ENCODE measurements at places on chromosomes 13 and 19.

- DNase-seq = no peak
Observed at GRCh38 chr13:77033717-77034302, 6.9 kb upstream of the FBXL3 start.

DNA sequence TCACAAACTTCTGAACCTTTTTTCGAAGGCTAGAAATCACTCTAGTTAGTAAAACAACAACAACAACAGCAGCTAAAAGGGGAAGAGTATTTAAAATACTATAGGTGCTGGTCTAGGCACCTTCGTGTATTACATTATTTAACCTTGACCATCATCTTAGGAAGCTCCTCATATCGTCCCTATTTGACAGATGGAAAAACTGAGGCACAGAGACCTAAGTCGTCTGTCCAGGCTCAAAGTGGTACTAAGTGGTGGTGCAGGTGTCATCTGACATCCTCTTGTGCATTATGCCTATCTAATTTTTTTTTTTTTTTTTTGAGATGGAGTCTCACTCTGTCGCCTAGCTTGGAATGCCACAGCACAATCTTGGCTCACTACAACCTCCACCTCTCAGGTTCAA, 29.1 kb downstream of the CATSPERD start:
- no peak for DNase-seq

DNA sequence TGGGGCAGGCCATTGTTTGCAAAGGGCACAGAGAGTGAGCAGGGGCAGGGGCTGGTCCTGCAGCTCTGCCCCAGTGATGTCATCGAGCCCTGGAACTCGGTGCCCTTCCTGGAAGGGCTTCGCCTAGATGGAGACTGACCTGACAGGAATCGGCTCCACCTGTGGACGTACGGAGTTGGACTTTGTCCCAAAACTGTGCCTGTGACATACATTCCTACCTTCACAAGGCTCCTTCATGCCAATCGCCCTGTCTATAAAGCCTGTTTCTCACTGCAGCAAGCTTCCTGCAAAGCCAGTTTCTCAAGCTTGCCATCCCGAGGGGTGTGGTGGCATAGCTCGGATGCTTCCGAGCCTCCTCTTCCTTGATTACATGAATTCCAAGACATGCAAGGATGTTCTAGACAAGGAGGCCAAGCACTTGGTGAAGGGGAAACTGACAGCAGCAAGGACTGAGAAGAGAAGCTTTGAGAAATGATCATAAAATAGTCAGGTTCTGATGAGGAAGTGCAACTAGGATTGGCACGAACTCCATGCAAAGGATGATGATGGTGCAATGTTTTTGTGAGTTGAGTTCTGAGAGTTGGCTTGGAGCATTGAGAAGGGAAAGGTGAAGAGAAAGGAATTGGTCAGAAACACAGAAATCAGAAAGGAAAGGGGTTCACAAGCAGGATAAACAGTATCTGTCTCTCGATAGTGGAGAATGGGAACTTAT, 73.6 kb upstream of the STK24 start:
- no peak for DNase-seq

GRCh38 chr19:9945319-9945966, 9.1 kb upstream of the OLFM2 start:
- no peak for DNase-seq

GRCh38 chr13:73751290-73751689, 382.9 kb downstream of the KLF12 start:
- no peak for DNase-seq

DNA sequence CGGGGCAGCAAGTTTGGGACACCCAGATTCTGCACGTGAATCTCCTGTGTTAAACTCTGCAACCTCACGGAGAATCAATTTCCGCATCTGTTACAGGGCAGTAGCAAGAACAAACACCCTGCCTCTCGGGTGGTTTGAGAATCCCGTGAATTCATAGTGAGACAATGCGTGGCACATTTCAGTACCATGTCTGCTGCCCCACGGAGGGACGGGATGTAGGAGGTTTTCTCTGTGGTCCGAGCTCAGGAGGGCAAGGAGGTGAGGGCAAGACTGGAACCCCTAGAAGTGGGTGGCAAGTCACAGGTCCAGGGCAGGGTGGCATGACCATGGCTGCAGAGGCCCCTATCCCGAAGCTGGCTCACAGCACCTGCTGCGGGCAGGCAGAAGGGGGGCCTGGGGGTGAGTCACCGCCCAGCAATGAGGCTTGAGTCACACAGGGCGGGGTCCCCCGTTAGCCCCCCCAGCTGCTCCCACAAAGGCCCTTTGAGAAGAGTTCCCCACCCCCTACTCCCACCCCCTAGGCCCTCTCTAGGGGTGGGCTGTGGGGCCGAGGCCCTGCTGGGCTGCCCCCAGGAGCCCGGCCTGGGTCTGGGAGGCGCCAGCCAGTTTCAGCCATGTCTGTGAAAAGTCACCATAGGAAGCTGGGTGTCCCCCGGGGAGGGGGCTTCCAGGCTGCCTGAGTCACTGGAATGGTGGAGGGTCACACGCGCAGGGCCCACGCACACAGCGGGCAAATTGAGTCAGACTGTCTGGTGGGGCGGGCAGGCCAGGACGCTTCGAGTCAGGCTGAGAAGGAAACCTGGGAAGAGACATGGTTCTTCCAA, 25.8 kb upstream of the NANOS3 start:
- peak; percentile 53 for DNase-seq

GRCh38 chr13:50690006-50690405, 153.5 kb downstream of the DLEU7 start:
- DNase-seq = no peak

GRCh38 chr19:41324231-41324702, 14.3 kb downstream of the CCDC97 start:
- DNase-seq = no peak

DNA sequence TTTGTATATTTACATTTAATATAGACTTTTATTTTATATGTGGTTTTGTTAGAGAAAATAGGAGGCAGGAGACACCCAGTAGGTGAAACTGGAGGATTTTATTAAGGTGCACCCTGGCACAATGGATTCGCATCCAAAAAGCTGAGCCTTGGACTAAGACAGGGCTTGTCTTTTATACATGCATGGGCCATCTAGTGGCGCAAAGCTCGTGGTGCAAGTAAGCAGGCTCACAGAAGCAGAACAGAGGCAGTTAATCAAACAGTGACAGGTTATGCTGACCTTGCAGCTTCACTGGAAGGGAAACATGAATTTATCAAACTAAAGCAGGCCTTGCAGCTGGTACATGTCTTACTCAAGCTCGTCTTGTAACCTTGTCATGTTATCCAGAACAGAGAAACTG, 58.8 kb upstream of the ZNF681 start:
- no peak for DNase-seq

- DNase-seq = no peak
Observed at GRCh38 chr13:104477261-104477660, 1411.0 kb upstream of the SLC10A2 start.

DNA sequence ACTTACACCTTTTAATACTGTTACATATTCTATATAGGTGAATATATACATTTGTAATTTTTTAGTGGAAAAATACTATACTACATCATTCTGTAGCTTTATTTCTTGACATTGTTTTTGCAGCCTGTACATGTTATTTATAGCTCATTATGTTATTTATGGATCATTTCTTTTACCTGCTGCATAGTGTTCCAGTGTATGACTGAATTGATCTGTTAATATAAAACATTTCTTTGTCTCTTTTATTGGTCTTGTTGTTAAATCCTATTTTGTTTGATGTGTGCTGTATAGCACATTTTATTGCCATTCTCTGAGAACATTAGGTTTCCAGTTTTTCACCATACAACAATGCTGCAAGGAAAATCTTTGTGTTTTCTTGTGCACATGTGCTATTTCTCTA, 2.4 kb downstream of the SETDB2 start:
- DNase-seq = no peak

DNA sequence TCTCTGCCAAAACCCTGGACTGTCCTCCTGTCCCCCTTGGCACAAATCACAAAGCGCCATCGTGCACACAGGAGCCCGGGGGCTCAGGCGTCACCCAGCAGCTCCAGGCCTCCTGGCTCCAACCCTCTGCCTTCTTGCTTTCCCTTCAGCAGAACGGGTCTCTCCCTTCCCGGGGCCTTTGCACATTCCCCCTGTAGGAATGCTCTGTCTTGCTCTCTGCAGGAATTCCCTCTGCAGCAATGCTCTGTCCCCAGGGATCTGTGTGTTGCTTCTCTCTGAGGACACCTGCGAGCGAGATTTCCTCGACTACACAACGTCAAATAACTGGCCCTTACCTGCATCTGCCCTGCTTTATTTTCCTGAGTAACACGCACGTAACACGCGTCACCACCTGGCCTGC, 13.3 kb upstream of the RASA3 start:
- DNase-seq = no peak

DNA sequence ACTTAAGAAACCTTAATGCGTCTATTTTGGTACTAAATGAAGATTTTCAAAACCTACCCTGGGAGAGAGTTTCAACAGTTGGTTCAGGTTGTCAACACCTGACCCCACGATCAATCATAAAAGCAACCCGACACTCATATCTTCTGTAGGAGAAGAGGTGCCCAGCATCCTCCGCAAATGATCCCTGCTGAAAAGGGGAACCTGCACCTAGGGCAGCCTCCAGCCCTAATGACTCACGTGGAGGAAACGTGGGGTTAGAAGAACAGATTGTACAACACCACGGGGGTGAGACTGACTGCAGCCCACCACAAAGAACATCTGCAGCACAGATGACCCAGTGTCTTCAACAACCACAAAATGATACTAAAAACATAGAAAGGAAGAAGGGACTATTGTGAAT, 116.3 kb downstream of the RAB20 start:
- no peak for DNase-seq

DNA sequence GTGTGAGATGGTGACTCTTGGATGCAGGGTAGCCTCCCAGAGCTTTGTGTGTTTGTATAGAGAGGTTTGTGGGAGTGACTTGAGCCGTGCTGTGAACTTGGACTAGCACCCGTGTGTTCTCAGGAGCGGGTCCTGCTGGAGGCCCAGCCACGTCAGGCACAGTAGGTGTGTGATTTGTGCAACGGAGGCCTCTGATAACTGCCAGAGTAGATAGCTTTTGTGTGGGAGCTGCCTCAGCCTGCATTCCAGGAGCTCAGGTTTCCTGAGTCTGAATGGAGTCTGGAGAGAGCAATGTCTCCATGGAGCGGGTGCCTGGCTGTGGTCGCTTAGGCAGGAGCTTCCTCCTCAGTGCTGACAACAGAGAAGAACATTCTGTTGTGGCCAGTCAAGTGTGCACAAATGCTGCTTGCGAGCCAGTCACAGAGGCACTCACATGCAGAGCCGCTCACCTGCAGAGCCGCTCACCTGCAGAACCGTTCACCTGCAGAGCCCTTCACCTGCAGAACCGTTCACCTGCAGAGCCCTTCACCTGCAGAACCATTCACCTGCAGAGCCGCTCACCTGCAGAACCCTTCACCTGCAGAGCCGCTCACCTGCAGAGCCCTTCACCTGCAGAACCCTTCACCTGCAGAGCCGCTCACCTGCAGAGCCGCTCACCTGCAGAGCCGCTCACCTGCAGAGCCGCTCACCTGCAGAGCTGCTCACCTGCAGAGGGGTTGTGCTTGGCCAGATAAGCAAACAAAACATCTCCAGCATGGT, 32.6 kb downstream of the TFDP1 start:
- DNase-seq = no peak

- no peak for DNase-seq
Observed at GRCh38 chr13:20221772-20222171, 10.3 kb downstream of the GJB6 start.

GRCh38 chr19:4456476-4456842, 1.1 kb downstream of the UBXN6 start:
- DNase-seq = no peak

DNA sequence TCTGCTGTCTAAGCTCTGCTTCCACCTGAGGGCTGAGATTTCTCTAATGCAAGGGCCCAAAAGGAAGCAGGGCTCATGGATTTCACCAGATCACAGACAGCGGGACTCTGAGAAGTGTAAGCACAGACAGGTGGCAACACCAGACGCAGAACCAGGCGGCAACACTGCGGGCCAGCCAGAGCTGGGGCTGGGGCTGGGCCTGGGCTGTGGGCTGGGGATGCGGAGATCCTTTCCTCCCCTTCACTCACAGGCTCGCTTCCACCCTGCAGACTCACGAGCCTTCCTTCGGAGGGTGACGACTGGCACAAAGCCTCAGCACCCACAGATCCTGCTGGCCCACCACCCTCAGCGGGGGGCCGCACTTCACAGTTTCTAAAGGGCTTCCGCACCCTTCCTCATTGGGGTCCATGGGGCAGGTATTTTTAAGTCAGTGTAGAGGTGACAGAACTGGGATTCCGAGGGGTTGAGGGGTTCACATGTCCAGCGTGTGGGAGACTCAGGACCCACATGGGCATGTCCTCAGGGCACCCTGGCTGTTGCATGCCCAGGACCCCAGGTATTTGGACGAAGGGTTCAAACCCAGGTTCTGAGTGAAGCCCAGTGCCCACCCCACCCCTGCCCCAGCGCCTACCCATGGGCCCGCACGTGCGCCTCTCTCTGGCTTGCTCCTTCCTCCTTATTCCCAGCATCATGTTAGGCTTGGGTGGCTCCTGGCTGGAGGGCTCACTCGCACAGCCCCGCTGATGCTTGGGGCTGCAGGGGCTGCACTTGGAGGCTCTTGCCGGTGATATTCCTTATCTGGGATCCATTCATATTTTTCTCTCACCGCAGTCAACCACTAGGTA, 137.3 kb upstream of the GPR12 start:
- no peak for DNase-seq

GRCh38 chr13:88656751-88657150, 985.6 kb downstream of the SLITRK5 start:
- DNase-seq = no peak

DNA sequence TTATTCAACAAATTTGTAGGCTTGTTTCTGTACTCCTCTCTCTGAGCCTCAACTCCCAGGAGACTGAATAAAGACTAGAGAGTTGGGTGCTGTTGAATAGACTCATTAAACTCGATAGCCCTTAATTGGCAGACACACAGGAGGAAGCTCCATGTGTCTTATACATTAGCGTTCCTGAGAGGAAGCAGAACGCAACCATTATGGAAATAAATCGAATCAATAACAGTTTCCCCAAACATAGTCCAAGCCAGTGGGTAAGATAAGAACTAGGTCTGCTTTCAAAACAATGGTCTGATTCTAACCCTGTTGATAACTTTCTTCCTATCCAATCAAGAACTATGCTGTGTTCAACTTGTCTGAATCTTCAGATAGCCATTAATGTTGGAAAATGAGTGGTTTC, 118.1 kb upstream of the FNDC3A start:
- no peak for DNase-seq

GRCh38 chr19:17110599-17110966, 35.0 kb downstream of the MYO9B start:
- DNase-seq = no peak

- no peak for DNase-seq
Observed at GRCh38 chr13:46953941-46954340, 57.1 kb upstream of the HTR2A start.

- DNase-seq = no peak
Observed at GRCh38 chr13:50945669-50946068, 36.1 kb downstream of the RNASEH2B start.

GRCh38 chr13:105346141-105346775, 1189.2 kb downstream of the EFNB2 start:
- DNase-seq = no peak

- no peak for DNase-seq
Observed at GRCh38 chr19:35433448-35433847, 14.6 kb upstream of the FFAR2 start.
